ENCODE measurements at places on chromosomes 1 and 21.

- no peak for DNase-seq
Measured at GRCh38 chr1:16348414-16349182, 3.7 kb downstream of the FBXO42 start.

- no peak for DNase-seq
Measured at GRCh38 chr1:165137551-165138316, 218.8 kb downstream of the LMX1A start.

- no peak for DNase-seq
Measured at GRCh38 chr1:155202198-155202597, 5.5 kb downstream of the THBS3 start.

GRCh38 chr1:34597877-34598514, 156.9 kb upstream of the GJB5 start:
- no peak for DNase-seq

DNA sequence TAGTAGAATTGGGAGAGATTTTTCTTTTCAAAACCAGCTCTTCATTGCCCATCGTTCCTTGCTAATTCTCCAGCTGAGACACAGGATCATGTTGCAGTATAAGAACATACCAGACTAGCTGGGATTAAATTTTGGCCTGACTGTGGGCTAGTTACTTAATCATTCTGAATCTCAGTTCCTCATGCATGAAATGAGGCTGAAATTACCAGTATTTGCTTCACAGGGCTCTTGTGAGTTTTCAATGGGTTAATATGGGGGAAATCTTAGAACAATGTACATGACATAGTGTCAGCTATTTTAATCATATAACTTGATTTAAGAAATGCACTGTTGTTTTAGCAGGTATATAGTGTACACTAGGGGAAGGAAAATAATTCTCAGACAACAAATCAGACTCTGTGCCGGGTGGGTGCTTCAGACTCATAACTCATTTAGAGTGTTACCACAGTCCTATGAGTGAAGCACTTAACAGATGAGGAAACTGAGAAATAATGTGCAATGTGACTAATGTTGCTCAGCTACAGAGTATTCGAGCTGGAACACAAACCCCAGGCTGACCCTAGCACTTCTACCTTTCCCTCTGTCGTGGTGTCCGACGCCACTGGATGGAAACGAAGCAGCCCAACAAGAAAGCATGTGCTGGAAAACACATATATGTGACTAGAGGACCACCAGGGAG, 137.6 kb upstream of the SGIP1 start:
- DNase-seq = no peak

- DNase-seq = no peak
Measured at GRCh38 chr21:14956807-14957206, 108.0 kb downstream of the NRIP1 start.

DNA sequence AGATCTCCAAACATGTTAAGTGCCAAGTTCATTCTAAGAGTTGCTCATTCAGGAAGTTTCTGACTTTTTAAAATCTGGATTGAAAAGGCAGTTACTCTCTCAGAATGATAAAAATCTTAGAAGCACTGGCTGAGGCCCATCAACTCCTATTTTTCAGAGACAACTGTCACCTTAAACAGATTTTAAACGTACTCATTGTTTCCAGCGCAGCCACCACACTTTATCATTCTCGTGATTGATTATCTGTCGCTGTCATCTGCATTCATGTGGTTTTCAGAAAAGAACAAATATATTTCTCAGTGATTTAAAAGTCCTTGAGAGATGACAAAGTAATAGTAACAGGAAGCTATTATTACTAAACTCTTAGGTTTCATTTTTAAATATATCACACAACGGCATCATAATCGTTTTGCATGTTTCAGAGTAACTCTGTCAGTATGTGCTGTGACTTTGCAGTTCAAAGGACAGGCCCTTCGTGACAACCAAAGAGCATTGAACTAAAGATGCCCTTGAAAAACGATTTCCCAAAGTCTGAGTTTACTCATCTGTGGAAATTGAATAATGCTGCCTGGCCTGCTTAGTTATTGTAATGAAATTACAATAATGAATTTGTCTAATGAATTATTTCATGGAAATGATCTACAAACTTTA, 14.9 kb upstream of the KCNK1 start:
- DNase-seq = no peak

DNA sequence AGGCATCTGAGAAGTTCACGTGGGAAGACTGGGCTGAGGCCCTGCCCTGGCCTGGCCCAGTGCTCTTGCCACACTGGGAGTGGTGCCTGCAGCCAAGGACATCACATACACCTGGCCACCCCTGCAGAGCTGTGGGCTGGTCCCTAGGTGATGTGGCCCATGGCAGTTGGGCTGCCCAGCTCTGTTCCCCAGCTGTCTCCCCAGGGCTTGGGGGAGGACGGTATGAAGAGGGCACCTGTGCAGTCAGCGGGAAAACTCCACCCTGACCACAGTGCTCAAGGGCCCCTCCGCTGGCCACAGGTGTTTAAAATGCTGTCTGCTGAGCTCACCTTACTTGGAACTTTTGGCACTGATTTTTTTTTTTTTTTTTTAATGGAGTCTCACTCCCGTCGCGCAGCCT, 120.4 kb upstream of the SLC25A33 start:
- DNase-seq = no peak

GRCh38 chr1:55259911-55260609, 44.9 kb upstream of the USP24 start:
- DNase-seq = no peak

- DNase-seq = no peak
Measured at GRCh38 chr1:58850636-58851035, 66.8 kb upstream of the JUN start.

DNA sequence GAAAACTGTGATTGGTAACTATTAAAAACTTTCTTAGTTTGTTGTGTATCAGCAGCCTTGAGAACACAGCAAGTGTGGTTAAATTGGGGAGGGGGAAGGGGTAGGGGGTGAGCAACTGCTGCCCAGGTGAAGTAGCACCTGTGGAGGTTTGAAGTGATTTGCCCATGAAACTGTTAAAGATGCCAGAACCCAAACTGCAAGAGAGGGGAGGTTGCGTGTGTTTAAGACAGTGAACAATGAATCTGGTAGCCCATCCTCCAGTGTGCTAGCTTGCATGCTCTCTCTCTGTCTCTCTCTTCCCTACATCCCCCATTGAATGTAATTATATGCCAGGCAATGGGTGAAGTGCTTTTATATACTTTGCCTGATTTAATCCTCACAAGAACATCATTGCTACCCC, 154.7 kb downstream of the RUNX1 start:
- no peak for DNase-seq

DNA sequence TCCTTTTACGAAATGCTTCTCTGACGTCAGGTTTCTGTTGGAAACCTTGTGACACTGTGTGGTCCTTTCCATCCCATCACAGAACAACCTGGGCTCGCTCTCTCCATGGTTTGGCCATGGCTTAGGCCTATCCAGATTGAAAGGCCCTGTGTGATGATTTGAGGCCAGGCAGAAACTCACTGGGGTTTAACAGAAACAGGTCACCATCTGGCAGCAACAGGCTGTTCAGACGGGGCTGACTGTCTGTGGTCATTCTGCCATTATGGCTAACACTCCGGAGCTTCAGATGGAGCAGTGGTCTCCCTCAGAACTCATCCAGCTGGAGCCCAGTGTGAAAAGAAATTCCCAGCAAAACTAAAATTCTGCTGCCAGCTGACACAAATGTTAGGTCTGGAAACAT, 9.3 kb downstream of the PLEKHM2 start:
- DNase-seq = no peak

DNA sequence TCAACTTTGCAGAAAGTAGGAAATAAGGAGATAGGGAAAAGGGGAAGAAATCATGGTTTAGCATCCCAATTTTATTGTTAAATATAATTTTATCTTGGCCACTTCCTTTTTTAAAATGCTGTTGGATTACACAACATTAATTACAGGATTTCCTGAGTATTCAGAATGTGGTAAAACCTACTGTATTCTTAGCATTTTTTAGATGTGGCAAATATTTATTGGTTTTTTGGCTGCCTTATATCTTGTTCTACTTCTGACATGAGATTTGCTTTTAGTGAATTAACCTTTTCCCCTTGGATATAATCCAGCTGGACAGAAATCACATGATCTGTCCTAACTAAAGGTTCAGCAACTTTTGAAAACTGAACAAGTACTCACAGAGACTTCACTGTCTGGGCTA, 104.9 kb downstream of the PTGS2 start:
- no peak for DNase-seq

GRCh38 chr1:203028067-203028783, 1.9 kb downstream of the PPFIA4 start:
- DNase-seq = no peak

DNA sequence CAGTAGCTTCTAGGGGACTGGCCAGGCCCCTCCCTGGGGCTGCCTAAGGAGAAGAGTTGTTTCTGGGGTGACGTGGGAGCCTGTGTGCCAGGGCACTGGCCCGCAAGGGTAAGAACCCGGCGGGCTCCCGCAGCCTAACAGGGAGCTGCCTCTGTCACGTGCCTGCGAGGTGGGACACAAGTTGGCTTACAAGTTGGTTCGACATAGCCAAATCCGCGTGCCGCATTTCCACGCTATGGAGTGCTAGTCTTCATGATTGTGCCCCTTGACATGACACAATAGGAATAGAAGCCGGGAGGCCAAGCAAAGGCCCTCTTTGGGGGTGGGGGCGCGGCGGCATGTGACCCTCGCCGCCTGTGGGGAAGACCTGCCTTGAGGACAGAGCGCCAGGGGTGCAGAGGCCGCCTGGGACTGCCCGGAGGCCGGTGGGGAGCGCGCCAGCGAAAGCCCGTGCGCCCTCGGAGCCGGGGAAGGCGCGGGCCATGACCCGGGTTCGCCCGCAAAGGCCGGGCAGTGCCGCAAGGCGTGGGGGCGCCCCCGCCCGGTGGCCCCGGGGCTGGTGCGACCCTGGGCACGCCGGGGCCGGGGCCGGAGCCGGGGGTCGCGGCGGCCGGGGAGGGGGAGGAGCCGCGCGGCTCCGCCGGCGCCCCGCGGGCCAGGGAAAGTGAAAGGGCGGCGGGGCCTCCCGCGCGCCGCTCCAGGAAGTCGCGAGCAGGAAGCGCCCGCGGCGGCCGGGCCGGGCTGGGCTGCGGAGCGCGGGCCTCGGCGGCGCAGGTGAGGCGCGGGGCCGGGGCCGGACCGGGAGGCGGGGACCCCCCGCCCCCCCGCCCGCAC, at the start of gene SLC37A1:
TSS of gene SLC37A1 (plus strand) at position 702 of the 834 bp plus-strand sequence. CDS start 4,603 bp downstream, outside the sequence.
- DNase-seq = no peak

GRCh38 chr1:182700351-182700709, 15.9 kb upstream of the RGS8 start:
- DNase-seq = no peak

GRCh38 chr1:228378090-228378872, 28.4 kb downstream of the TRIM11 start:
- peak; percentile 7 for DNase-seq

All from stimulated activated CD8-positive, alpha-beta memory T cell treated with anti-CD3 and anti-CD28 coated beads, Interleukin-7, amount 100 ng/mL, for 1 hour (primary cell).